Effector CD8-positive, alpha-beta T cell (primary cell): ENCODE measurements at places on chromosomes 2 and 18.

GRCh38 chr2:64992990-64993389, 3.8 kb downstream of the SLC1A4 start:
- no peak for DNase-seq

- no peak for DNase-seq
Measured at GRCh38 chr18:78924786-78925540, 54.7 kb upstream of the SALL3 start.

DNA sequence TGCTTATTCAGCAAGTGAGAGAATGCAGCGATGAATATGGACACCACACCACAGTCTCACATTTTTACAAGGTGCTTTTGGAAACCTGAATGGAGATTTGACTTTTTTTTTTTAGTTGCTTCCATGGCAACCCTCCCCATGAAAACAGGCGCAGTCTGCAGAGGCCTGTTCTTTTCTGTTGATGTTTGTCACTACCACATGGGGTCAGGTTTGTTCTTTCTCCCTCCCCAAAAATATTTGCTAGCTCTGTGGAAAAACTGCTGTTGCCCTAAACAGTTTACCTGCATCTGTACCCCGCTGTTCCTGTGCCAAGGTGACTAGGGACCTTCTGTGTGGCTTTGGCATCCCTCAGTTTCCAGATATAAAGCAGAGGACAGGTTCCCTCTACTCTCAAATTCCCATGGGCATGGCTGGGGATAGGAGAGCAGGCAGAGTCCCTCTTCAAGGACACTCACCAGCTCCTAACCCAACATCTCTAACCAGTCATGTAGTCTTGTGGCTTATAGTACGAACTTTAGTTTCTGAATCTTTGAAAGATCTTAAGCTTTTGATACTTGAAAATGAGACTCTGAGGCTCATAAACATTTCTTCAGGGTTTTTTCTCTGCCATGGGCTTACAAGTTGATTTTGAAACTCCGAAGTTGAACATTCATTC, 14.7 kb upstream of the MAPRE2 start:
- peak; percentile 4 for DNase-seq

DNA sequence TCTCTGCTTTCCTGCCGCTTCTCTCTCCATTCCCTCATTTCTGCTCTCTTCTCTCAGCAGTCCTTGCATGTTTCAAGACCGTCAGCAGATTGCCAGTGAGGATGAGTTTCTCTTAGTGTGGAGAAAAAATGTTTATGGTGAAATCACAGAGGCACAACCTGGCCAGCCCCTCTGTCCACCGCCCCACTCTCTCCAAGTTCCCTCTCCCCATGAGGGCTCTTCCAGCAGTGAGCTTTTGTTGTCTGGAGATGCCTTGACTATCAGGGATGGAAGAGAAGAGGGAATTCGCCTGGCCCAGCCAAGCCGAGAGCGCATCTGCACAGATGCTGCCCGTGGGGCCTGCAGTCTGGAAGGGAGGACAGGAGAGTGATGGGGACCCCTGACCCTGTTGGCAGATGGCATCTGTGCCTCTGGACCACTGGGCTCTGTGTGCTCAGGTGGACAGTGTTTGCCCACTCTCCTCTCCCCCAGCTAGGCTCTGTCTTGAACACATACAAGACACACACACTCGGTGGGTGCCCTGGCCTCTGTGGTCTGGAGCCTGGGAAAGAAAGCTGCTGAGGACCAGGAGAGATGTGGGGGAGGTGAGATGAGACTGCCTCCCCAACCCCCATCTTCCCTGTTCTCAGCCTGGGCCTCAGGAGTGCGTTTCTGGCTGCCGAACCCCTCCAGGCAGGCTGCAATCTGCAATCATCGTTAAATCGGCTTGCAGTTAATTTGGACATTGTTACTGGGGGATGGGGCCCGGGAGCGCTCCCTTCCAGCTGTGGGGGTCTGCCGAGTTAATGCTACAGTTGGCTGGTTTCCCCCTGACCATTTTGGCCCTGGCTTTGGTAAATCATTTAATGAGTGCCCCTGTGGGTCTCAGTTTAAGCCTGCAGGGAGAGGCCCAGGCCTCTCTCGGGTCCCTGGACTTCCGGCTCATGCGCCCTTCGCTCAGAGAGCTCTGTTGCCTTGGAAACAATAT, 4.5 kb downstream of the ITM2C start:
- DNase-seq = no peak

DNA sequence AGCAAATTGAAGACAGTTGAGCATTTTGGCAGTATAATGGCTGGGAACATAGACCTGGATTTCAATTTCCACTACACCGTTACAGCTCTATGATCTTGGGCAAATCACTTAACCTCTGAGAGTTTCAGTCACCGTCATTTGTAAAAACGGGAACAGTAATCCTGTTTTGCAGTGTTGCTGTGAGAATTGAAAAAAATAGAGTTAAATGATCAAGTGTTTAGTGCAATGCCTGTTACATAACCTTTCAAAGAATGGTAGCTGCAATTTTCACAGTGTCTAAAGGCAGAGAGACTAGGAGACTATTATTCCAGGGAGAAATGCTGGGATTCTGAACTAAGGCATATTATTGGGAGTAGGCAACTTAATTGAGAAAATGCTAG, 2.0 kb downstream of the AGPS start:
- DNase-seq = no peak

DNA sequence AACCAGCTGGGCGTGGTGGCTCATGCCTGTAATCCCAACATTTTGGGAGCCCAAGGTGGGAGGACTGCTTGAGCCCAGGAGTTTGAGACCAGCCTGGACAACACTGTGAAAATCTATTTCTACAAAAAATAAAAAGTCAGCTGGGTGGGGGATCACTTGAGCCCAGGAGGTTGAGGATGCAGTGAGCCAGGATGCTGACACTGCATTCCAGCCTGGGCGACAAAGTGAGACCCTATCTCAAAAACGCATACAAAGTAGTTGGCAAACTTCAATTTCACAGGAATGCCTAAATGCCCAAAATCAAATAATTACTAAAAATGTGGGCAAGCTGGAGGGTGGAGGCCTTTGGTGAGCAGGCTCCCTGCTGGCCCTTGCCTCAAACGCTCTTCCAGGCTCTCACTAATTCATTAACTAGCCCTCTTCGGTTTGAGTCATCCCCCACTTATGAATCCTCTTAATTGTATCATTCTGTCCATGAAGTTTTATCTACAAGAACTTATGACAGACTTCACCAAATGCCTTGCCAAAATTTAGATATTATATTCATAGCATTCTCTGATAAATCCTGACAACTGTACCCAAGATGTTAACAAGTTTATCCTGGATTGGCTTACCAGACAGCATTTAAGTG, 68.7 kb upstream of the ZFP36L2 start:
- DNase-seq = no peak

GRCh38 chr2:72155737-72156136, 8.1 kb upstream of the CYP26B1 start:
- DNase-seq = no peak

DNA sequence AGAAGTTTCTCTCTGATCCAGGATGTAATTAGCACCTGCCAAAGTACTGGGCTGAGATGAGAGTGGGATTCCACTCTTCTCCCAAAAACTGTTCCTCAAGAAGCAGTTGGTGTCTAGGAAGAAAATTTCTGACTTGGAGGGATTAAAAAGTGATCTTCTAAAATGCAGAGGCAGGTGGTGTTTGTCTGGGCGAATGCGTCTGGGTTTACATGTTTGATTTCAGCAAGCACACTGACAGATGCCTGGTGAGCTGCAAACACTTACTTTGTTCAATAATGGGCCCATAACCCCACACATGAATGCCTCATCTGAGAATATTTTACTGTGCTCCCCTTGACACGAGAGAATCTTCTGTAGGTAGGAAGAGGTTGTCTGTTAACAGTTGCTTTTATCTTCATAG, 24.3 kb upstream of the KCNF1 start:
- DNase-seq = no peak

- no peak for DNase-seq
Measured at GRCh38 chr2:47891369-47892337, 14.6 kb downstream of the FBXO11 start.

GRCh38 chr2:191045141-191045540, 31.2 kb upstream of the STAT1 start:
- DNase-seq = no peak

DNA sequence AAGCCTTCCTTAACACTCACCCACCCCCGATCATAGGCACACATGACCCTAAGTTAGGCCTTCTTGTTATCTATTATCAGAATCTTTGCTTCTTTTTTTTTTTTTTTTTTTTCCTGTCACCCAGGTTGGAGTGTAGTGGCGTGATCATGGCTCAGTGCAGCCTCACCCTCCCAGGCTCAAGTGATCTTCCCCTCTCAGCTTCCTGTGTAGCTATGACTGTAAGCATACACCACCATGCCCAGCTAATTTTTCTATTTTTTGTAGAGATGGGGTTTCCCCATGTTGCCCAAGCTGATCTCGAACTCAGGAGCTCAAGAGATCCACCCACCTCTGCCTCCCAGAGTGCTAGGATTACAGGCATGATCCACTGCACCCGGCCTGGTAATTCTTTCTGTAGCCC, 328.7 kb downstream of the NR4A2 start:
- DNase-seq = no peak

- DNase-seq = no peak
Measured at GRCh38 chr2:174325373-174326160, 9.2 kb upstream of the SP9 start.

GRCh38 chr2:6947929-6948676, 30.9 kb downstream of the RNF144A start:
- DNase-seq = no peak

DNA sequence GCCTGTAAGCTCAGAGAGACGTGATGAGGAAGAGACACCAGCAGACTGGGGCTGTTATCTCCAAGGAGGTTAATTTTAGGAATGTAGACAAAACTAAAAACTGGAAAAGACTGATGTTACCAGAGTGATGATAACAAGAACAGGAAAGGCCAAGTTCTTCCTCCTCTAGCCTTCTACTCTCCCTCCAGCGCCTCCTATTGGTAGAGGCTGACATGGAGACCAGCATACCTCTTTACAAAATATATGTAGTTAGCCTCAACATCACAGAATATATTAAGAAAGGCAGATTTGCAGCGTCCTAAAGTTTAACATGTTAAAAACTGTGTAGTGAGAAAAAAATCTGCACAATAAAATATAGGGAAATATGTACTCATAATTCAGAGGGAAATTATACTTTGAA, 66.0 kb downstream of the TCF4 start:
- no peak for DNase-seq

GRCh38 chr2:65790676-65790935, 358.2 kb upstream of the SPRED2 start:
- DNase-seq = no peak

DNA sequence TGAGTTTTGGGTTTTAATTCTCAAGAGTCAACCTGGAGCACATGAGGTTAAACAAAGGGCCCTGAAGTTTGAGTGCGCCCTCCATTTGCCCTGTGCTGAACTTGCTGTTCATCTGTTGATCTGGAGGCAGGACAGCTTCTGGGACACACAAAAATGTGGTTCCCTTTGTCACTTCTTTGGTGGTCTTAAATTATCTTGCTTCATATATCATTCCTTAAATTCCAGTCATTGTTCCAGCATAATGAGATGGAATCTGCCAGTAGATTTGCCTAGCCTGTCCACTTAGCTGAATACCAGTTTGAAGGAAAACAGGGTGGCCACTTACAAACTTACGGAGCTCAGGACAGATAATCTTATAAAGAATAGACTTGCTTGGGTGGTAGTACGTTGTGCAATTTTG, 916 bp downstream of the CETN1 start:
- DNase-seq = no peak

DNA sequence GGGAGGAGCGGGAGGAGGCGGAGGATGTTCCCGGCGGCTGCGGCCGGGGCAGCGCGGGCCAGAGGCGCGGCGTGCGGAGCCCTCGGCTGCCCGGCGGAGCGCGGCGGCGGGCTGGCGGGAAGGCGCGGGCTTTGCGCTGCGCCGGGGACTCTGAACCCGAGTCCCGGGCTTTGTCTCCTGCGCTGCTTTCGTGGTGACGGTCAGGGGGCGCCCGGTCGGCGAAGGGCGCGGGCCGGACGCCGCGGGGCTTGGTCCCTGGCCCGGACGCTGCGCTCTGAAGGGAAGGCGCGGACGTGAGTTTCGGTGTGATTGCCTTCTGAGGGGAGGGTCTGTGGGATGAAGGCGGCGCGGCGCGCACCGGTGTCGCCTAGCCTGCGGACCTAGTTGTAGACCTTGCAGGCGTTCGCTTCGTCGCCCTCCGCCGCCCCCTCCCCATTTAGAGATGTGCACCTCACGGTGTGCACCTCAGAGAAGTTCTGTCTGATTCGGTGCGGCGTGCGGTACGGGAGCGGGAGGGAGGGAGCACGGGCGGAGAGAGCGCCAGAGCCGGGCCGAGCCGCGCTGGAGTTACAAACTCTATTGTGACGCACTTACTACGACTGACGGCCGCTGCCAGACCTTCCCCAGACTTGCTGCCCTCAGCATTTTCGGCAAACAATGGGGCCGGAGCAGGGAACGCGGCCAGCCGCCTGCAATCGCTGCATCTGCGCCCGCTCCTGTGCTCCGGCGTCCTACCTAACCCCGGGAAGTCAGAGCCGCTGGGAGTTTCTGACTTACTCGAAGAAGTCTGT, 2.1 kb downstream of the BCL2L11 start:
- DNase-seq = no peak

DNA sequence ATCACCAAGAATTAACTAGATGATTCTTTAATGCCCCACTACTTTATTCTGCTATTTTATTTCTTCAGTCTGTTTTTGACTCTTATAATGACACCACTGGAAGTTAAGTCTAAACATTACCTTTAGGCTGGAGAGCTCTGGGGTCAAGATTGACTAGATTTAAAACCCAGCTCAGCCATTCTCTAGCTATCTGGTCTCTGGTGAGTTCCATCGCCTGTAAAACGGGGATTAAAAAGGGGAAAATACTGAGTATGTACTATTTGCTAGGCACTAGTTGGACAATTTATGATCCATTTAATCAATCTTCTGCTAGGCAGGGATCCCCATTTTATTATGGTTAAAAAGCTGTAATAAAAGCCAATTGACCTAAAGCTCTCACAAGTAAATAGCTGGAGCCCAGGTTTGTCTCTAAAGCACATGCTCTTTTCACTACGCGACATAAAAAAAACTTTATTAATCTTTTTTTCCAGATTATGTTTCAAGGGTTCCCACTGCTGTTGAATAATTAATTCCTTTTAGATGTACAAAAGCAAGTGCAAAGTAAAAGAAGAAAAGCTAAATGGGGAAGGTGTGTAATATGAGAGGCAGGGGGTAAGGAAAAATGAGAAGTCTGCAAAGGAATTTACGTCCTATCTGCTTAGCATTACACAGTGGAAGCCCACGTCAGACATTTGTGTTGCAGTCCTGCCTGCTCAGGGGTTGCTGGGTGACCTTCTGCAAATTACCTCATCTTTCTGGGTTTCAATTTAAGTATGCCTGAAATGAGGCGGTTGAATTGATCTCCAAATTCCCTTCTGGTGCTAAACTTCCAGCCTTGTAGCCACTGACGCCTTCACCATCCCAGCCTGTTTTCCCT, 918 bp upstream of the NABP1 start:
- no peak for DNase-seq

GRCh38 chr2:27431395-27431794, 3.0 kb downstream of the NRBP1 start:
- DNase-seq = no peak

DNA sequence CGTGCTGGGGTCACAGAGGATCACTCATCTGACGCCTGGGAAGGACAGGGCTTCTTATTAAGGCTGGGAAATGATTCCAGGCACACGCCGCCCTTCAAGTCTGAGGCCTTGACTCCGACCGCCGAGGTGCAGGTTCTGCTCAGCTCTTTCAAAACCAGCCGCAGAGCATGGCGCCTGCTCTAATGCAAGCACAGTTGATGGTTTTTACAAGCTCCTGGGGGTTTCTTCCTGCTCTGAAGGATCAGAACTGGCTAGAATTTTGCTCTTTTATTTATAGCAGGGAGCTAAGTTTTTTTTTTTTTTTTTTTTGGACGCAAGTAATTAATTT, 32.0 kb downstream of the CDCA7 start:
- no peak for DNase-seq
